Stimulated activated CD8-positive, alpha-beta memory T cell treated with anti-CD3 and anti-CD28 coated beads, Interleukin-4, amount 100 ng/mL, for 1 hour (primary cell): ENCODE measurements at places on chromosomes 12 and 14.

- DNase-seq: no peak
Observed at GRCh38 chr12:72025524-72025923, 86.9 kb downstream of the TPH2 start.

GRCh38 chr14:73462048-73462715, 3.8 kb upstream of the NUMB start:
- DNase-seq: no peak

DNA sequence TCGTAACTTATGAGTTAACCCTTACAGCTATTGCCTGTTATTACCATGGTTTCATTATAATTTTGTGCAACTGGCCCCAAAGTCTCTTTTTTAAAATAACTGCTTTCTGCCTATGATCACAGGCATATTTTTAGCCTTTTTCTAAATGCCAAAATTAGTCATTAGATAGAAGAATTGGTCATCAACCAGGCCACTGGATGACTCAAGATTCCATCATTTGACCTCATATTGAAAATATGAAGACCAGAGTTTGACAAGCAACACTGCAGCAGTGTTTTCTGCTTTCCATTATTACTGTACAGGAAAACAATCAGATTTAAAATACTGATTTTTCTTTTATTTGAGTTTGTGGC, 54.7 kb upstream of the OTOGL start:
- DNase-seq: no peak

- DNase-seq: no peak
Observed at GRCh38 chr14:73386342-73386741, 72.0 kb downstream of the NUMB start.

DNA sequence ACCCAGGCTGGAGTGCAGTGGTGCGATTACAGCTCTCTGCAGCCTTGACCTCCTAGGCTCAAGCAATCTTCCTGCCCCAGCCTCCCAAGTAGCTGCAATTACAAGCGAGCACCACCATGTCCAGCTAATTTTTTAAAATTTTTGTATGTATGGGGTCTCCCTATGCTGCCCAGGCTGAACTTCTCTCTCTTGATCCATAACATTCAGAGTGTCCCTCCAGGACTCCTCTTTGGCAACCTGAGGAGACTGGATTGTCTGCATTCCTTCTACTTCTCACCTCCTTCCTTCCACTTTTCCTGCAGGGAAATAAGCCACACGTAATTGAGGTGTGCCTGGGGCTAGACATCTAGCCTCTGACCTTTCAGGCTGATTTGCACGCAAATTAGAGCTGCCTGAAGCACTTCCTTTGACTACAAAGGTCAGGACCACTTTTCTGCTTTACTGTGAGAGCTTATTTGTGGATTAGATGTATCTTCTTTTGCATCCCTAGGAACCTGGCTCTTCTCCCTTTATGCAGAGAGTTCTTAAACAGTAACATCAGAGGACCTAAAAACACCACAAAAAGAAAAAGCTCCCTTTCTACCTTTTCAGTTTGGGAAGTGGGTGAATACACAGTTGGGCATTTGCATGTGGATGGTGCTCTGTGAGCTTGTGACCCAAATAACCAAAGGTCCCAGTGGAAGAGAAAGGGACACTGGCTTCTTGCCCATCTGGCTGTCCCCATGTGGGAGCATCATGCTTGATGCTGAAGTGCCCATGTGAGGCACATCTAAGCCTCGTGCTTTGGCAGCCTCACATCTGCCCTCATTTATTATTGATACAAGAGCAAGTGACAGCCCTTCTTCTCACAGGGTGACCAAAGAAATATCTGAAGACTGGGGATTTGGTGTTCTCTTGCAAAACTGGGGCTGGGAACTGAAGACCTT, 33.5 kb downstream of the PYGL start:
- DNase-seq: no peak

GRCh38 chr12:104215638-104216297, at the start of gene TXNRD1:
TXNRD1 (plus strand) TSS chr12:104215779; CDS start chr12:104215803, 24 bp downstream.
- peak; percentile 71 for DNase-seq

DNA sequence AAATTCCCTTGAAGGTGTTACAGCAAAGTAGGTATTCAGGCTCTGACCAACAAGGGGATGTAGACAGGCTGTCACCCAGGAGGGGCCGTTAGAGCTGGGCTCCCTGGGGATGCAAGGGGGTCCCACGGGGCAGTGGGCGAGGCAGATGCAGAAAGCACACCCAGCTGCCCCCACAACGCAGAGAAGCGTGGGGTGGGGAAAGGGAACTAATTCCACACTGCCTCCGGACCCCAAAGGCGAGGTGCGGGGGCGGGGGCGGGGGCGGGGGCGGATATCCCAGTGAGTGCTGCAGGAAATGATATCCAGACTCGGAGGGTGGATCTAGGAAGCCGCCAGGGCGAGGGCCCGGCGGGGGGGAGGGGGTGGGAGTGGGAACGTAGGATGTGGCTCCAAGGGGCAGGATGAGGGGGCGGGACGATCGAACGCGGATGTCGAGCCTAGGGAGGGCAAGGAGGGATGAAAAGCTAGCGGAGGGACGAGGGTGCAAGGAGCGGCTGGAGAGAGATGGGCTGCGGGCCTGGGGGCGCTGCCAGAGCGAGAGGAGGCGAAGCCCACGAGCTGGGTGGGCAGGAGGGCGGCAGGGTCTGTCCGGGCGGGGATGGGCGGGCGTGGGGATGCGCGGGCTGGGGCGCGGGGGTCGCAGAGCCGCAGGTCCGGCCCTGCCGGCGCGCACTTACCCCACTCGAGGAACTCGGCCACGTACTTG, 874 bp downstream of the CDC42BPB start:
- no peak for DNase-seq

- no peak for DNase-seq
Observed at GRCh38 chr12:43789941-43790340, 16.2 kb downstream of the TWF1 start.

DNA sequence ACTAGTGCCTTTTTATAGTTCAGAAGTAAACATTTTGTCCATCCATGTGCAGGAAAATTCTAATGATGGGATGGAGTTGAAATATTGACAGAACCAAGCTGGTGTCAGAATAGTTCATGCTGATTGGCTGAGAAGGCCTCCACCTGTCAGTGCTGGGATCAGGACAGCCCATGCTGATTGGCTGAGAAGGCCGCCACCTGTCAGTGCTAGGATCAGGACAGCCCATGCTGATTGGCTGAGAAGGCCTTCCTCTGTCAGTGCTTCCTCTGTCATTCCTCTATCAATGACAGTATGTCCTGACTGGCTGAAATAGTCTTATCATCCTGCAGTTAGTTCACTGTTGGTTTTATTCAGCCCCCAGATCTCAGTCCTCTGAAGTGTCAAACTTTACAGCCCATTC, 95.7 kb downstream of the PPP2R5C start:
- no peak for DNase-seq

- DNase-seq: no peak
Observed at GRCh38 chr12:125882141-125882540, 816.9 kb downstream of the AACS start.

DNA sequence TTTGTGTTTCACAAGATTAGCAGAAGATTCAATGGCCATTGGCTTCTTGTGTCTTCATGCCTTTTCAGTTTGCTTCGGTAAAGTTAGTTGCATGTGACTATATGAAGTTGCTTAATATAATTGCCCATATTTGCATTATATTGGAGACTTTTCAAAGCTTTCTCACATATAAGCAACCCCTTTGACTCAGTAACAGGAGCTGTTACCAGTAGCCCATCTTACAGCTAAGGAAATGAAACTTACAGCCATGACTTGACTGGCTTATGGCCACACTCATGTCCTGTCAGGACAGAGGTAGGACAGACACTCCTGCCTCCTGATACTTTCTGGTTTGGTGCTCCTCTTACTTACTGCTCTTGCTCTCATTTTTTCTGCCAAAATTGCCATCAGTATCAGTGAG, 1082.1 kb downstream of the BCL11B start:
- no peak for DNase-seq

DNA sequence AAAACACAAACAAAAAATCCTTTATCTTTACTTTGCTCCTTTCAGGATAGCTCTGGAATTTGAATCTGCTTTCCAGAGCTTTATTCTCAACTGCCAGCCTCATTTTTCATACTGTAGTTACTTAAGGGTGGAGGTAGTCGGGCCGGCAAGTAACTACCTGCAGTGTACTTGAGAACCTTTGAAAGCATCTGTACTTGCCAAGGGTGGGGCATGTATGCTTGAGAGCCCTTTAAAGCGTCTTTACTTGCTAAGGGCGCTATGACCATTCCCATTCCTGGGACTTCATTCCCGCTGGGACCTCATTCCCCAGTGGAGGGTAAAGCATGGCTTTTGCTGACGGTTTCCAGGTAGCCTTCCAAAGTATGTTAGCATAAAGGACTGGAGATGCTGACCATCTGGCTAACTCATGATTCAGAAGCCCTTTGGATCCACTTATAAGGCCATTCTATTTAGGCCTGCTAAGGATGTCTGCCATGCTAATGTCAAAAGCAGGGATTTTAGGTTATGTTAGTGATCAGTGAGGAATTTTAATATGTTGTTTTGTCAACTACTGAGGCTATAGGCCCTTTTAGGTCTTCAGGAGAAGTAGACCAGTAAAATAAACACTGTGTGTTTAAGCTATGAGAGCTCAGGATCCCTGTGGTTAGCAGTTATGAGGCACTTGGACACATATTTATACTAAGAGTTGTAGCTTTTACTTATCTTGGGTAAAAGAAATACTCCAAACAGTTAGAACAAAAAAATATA, 74.9 kb downstream of the CRADD start:
- DNase-seq: no peak

DNA sequence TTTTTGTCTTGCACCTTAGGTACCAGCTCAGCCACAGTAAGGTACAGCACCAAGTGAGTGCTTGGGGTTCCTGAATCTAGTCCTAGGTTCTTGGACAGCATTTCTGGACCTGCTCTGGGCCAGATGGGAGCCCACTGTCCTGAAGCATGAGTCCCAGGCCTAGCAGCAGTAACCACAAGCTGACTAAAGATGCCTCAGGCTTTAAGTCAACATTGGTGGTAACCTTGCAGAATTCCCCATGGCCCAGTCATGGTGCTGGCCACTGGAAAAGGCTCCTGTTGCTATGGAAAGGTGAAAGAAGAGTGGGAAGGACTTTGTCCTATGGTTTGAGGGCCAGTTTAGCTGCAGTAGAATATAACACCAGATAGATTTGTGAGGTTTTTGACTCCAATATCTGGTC, 86.9 kb upstream of the CLEC14A start:
- no peak for DNase-seq

DNA sequence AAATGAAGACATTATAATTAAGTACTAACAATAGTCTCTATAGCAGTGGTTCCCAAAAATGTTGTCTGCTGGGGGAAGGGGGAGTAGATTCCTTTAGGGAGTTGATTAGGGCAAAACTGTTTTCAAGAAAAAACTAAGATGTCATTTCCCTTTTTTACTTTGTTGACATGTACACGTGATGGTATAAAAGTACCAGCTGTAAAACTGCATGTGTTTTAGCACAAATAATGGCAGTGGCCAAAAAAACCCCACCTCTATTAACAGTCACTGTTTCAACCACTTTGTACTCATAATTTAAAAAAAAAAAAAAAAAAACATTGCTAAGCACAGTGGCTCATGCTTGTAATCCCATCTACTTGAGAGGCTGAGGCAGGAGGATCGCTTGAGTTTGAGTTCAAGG, 61.7 kb downstream of the PPP1R12A start:
- DNase-seq: no peak

DNA sequence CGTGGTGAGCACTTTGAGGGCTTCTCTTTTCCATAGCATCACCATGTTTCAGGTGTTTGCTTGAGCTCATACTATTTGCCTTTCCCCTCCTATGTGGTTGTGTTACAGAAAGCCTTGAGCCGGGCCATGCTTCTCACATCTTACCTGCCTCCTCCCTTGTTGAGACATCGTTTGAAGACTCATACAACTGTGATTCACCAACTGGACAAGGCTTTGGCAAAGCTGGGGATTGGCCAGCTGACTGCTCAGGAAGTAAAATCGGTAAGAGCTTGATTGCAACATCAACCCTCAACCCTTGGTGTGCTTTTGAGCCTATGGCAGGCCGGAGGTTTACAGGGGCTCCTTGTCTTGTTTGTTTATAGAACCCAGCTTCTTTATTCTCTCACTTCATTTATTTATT, 8.1 kb downstream of the LETMD1 start:
- no peak for DNase-seq

DNA sequence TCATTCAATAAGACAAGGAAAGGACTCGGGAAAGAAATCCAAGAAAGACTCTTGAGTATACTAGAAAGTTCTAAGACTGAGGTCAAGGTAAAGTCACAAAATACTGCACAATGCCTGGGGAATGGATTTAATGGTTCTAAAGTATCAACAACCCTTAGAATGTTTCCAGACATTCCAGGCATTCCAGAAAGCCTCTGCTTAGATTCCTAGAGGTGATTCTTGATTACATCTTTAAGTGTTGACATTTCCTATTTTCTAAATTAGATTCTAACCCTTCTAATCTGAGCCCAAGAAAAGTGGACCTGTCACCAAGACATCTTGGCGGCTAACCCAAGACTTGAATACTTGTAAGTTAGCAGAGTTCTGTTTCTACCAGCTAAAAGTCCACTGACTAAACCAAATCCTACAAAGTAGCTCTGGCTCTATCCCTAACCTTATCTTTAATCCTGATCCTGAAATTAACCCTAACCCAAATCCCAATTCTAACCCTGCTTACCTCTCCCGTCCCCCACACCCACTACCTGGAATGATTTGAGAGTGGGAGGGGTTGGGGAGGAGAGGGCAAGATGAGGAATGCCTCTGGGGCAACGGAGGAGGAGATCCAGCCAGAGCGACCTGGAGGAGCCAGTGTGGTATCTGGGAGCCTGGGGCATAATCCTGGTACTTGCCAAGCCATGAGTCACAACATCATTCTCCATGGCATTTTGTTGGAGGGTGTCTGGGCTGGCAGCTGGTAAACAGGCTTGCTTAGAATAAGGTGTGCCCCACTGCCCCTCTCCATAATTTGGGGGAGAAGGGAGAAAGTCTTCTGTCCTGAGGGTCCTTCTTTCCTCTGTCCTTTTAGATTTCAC, 93.4 kb upstream of the HOXC13 start:
- DNase-seq: no peak

GRCh38 chr14:50082308-50082742, 34.0 kb downstream of the VCPKMT start:
- no peak for DNase-seq

- DNase-seq: no peak
Observed at GRCh38 chr12:69569236-69569635, 16.0 kb upstream of the CCT2 start.

- DNase-seq: no peak
Observed at GRCh38 chr14:106039400-106039799, 513.0 kb downstream of the TMEM121 start.

GRCh38 chr14:90697577-90698206, 118.5 kb downstream of the TTC7B start:
- peak; percentile 48 for DNase-seq

DNA sequence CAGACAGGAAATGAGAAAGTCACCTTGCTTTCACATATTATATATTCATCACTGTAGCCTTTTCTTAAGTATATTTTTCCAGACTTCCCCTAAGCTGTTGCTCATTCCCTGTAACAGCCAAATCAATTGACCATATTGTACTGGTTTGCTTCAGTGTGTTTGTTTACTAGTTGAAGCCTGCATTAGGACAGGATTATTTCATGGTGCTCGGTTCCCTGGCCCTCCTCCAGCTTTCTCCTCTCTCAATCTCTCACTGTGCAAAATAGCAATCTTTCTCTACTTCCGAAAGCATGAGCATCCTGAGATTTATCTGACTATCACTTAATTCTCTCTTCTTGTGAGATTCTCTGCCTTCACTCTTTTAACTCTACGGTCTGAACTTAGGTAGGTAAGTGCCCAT, 2.4 kb downstream of the SLC35F4 start:
- no peak for DNase-seq
